Activated CD8-positive, alpha-beta T cell treated with anti-CD3 and anti-CD28 coated beads, Interleukin-2, amount 10 ng/mL, durations not matched to agents 7 days and 5 days (primary cell): ENCODE measurements at places on chromosomes 3 and 15. TPM values are rescaled to one million over a fixed set of nuclear protein-coding genes. Genes with fewer than 3 reads are reported as not detected.

DNA sequence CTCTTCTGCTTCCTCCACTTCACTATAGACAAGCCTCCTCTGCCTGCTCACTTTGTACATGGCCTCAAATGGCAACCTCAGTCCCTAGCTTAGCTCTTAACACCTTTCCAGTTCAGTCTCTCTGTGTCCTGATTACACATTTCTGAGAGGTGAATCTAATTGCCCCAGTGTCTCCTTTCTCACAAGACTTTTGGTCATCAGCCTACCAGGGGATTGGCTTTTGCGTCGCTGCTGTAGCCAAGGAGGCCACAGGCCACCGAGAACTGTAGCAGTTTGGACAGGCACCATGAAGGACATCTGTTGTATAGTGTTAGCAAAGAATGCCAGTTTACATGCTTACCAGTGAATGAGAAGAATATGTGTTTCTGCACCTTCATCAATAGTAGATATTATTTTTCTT lies 8.5 kb downstream of the IREB2 start:
- no peak for DNase-seq

The ZCWPW2 gene
- total RNA-seq, result 0.31 TPM

DNA sequence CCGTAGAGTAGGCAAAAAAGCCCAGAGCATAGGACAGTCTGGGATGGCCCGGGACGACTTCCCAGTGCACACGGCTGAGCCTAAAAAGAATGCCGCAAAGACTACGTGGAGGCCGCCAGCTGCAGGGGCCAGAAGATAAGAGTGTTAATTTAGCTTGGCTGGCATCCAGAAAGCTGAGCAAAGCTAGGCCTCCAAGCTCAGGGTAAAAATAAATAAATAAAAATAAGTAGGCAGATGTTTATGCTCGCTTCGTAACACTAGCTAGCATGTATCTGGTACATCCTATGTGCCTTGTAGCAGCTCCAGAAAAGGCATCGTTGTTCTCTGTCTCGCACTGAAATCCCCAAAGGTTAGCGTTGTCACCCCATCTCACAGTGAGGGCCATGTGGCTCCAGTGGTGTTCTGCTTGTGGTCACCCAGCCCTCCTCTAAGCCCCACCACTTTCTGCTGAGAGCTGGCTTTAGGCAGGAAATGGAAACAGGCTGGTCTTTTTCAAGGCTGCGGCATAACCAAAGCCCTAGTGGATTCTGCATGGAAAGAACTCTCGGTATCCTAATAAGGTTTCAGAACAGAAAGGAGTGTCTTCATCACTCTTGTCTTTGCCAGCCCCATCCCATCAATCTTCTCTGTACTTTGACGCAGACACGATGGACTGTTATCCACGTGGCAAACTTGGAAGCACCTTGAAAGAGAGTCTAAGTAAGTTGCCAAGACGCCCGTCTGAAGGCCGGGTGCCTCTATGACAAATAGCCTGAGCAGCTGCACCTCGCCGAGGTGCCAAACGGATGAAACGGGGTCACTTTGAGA lies 58.1 kb upstream of the MEF2A start:
- peak; percentile 68 for DNase-seq

GRCh38 chr3:89067736-89068135 lies 39.7 kb upstream of the EPHA3 start:
- DNase-seq, result no peak

The CSTA gene
- total RNA-seq, result not detected

- no peak for DNase-seq
Measured at GRCh38 chr3:51173518-51174271, 211.4 kb upstream of the MANF start.

DNA sequence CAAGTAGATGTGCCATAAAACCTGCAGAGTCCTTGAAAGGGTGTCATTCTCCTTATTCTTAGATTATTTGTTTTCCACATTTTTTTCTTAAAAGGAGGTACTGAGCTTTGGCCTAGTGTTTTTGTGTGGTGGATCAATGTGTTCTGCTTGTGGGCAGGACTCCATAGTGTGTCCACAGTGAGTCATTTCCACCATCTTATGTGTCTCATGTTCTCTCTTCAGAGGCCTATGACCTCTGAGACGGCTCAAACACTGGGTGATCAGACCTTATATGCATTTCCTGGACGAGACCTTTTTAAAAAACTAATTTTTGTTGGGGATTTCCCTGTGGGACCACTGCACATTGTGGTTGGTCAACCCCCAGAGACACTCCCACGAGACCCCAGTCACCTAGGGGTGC lies 93.4 kb downstream of the CHCHD4 start:
- no peak for DNase-seq

The CLRN1 gene
- not detected for total RNA-seq

DNA sequence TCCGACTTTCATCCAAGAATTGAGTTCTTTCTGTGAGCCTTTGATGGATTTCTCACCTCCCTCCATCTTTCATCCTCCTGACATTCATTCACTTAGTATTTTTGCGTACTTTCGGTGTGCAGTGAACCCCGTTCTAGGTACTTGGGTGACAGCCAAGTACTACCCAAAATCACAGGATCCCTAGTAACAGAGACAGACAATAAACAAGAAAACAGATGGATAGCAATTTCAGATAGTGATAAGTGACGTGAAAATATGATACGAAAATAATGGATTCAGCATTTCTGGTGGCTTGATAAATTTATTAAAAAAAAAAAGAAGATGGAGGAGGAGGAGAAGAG lies 264 bp upstream of the CMTM6 start:
- DNase-seq, result no peak

- DNase-seq, result no peak
Measured at GRCh38 chr3:105387122-105387751, 20.5 kb downstream of the ALCAM start.

- no peak for DNase-seq
Measured at GRCh38 chr3:179174898-179175297, 26.7 kb downstream of the PIK3CA start.

- DNase-seq, result peak; percentile 65
Measured at GRCh38 chr3:10945683-10946287, 46.8 kb upstream of the SLC6A1 start.

The PCNP gene
- total RNA-seq, result 181 TPM

GRCh38 chr15:81023483-81024264 lies 23.0 kb downstream of the TLNRD1 start:
- no peak for DNase-seq

DNA sequence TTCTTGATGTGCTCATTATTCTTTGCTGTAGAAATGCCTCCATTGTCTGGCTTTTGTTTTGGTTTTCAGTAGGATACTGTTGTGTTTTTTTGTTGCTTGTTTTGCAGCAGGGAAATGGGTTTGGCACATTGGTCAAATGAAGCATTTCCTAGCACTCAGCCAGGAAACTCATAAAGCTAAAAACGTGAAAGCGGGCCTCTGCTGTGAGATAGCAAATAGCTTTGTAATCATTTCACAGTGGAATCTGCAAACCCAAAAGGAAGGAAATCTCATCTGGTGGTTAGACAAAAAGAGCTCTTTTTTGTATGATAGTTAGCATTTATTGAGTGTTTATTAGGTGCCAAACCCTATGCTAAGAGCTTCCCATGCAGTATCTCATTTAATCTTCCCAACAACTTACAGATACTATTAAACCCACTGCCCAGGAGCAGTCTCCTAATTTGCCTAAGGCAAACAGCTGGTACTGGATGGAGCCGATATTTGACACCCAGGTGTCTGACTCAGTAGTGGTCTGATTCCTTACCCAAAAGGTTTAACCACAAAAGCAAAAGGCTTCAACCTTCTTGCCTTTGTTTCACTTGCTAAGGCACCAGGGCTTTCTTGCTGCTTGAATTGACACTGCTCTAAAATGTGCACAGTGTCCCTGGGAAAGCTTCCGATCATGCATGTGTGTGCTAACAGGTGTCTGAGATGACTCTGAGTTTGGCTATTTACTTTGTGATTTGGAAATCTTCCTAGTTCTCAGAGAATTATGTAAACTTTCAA lies 527.9 kb upstream of the MDFIC2 start:
- no peak for DNase-seq

DNA sequence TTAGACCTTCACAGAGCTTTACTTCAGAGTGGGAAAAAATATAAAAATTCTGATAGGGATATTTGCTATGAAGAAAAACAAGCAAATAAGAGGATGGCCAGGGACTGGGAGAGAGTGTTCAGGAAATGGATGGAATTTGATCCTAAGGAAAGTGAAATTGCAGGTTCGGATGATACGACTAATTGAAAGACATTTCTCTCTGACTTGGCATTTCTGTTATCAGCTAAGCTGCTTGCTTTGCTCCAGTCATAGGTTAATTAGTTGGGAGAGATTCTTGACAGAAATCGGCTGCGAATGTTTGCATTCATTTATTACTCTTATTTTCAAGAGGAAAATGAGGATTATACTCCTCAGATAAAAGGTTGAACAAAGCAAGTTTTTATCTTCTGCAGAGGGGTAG lies 808.7 kb upstream of the NECTIN3 start:
- no peak for DNase-seq

GRCh38 chr15:66408675-66409282 lies 22.1 kb downstream of the MAP2K1 start:
- DNase-seq, result no peak

- no peak for DNase-seq
Measured at GRCh38 chr15:48798319-48798718, 12.6 kb downstream of the CEP152 start.

The TMCO5A gene
- not detected for total RNA-seq

DNA sequence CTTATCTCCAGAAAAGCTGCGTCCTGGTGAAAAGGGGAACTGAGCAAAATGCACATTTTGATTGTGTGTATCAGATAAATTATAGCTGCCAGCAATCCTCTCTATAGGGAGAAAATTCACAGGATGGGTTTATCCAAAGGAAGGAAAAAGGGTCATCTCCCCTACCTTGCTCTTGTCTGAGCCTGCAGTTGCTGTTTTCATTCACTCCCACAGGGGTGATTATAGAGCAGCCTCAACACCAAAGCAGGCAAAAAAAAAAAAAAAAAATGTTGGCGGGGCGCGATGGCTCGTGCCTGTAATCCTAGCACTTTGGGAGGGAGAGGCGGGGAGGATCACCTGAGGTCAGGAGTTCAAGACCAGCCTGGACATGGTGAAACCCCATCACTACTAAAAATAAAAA lies 333.7 kb downstream of the ROBO2 start:
- no peak for DNase-seq

The GOLGA6B gene
- total RNA-seq, result not detected

- DNase-seq, result no peak
Measured at GRCh38 chr3:174169736-174170135, 689.4 kb upstream of the NAALADL2 start.

DNA sequence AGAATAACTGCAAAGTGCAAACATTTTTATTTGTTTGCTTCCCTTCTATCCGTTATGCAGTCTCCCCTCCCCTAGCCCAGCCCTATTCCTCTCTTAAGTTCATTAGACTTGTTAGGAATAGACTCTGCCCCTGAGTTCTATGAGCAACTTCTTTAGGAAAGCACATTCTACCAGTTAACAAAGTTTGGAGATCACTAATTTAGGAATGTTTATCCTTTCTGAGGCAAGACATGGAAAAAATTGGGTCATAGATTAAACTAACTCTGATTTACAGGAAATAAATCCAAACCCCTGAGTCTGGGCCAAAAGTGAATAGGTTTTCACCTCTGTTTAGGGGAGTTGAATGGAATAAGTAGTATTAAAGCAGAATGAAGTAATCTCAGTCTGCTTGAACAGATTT lies 34.4 kb downstream of the C3orf80 start:
- DNase-seq, result no peak

DNA sequence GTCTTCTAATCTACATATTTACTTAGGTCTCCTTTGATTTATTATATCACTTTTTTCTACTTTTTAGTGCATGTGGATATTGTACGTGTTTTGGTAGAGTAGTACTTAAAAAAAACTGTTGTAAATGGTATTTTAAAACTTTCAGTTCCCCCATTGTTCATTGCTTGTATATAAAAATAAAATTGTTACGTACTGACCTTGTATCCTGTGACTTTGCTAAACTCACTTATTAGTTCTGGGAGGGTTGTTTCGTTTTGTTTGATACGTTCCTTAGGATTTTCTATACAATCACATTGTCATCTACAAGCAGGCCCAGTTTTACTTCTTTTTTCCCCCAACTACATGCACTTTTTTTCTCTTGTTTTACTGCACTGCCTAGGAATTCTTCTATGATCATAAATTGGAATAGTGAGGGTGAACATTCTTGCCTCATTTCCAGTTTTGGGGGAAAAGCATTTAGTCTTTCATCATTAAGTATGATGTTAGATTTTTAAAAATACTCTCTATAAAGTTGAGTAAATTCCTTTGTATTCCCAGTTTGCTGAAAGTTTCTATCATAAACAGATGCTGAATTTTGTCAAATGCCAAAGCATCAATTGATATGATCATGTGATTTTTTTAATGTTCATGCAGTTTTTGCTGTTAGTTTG lies 33.5 kb upstream of the ACKR4 start:
- no peak for DNase-seq

The ERICH6 gene
- 0.60 TPM for total RNA-seq

- DNase-seq, result no peak
Measured at GRCh38 chr15:68367992-68368391, 64.0 kb downstream of the ITGA11 start.

DNA sequence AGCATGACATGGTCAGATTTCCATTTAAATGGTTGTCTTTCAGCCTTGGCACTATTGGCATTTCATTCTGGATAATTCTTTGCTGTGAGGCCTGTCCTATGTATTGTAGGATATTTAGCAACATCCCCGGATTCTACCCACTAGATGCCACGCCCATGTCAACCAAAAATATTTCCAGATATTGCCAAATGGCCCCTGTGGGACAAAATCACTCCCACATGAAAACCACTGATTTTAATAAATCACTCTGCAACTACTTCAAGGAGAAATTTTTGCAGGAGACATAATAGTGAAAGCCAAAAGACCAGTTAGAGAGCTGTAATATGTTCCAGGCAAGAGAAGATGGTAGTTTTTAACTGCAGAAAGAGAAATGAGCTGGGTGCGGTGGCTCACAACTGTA lies 55.9 kb upstream of the RARB start:
- no peak for DNase-seq

- DNase-seq, result no peak
Measured at GRCh38 chr3:25448750-25449692, 21.0 kb downstream of the RARB start.

The ZFYVE19 gene
- total RNA-seq, result 35.6 TPM

The NGRN gene
- total RNA-seq, result 29.8 TPM

DNA sequence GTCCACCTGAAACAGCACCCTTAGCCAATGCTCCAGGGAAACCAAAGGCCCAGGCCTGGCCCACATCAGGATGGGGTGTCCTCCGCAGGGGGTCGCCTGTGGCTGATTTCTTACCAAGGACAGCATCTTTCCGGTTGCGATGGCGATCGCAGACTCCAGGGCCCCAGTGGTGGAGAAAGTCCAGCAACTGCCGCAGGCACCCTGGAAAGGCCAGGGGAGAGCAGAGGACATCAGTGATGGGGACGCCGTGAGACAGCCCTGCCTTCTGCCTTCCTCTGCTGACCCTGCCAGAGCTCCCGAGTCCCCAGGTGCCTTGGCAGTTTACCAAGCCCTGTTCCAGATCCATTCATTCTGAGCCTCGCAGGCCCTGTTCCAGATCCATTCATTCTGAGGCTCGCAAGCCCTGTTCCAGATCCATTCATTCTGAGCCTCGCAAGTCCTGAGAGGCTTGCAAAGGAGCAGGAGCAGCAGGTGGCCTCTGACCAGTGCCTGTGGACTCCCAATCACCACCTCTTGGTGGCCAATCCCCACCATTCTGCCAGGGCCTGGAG lies 12.5 kb downstream of the CTSH start:
- no peak for DNase-seq

The OIP5 gene
- 22.8 TPM for total RNA-seq
